Trophoblast cell (in vitro differentiated cells and primary cell): ENCODE measurements at places on chromosomes 4 and X.

- no peak for DNase-seq
These were observed 115.9 kb upstream of the RBPJ start for GRCh38 chr4:26204911-26205370.

DNA sequence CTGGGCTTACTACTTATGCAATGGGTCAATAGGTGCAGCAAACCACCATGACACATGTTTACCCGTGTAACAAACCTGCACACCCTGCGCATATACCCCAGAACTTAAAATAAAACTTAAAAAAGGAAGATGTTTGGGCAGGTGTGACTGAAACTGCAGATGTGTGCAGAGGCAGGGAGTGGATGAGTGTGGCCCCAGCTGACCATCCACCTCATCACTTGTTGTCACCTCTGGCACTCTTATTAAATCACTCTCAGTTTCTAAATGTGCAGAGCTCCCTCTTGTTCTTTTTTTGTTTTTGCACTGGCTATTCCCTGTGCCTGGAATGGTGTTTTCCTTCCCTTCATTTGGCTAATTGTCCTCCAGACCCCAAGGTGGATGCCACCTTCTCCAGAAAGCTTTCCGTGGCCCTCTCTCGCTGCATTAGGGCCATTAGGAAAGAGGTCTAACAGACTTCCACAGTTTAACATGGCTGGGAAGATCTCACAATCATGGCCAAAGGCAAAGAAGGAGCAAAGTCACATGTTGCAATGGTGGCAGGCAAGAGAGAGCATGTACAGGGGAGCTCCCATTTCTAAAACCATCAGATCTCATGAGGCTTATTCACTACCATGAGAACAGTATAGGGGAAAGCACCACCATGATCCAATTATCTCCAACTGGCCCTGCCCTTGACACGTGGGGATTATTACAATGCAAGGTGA, 58.5 kb downstream of the SLC2A9 start:
- DNase-seq: no peak

DNA sequence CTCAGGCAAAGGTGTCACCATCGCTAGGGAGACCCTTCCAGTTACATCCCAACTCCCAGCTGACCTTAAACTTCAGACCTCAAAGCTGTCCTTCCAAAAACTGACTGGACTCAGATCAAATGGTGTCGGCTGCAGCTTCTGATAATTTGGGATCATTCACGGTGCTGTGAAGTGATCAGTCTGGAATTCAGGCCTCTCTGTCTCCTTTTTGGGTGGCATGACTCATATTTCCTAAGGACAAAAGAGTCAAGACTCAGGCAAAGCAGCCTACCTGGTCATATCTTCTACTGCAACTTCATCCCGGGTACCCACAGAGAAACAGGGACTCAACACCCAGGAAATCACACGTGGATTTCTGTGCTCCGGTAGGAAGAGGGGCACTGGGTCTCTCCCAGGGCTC, 87.6 kb downstream of the SORCS2 start:
- no peak for DNase-seq

GRCh38 chrX:101417981-101418841, 10.2 kb downstream of the HNRNPH2 start:
- DNase-seq: peak; percentile 28

- peak; percentile 38 for DNase-seq
These were observed 70.1 kb downstream of the MID1IP1 start for GRCh38 chrX:38871129-38872029.

DNA sequence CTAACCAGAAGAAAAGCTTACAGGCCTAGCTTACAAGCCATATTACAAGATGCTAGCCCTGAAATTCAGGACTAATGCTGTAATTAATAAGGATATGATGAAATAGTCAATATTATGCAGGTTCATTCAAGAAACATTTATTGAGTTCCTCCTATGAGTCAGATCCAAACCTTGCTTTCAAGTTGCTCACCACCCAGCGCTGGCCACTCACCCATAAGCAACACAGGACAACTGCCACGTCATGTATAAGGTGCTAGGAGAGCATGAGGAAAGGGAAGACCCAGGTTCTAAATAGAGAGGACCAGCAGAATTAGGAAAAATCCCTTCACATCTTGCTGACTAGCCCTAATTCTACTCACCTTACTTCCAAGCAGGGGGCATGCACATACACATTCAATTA, 23.3 kb downstream of the MAML3 start:
- peak; percentile 78 for DNase-seq

- DNase-seq: peak; percentile 56
These were observed 45.7 kb upstream of the AGA start for GRCh38 chr4:177487977-177488376.

DNA sequence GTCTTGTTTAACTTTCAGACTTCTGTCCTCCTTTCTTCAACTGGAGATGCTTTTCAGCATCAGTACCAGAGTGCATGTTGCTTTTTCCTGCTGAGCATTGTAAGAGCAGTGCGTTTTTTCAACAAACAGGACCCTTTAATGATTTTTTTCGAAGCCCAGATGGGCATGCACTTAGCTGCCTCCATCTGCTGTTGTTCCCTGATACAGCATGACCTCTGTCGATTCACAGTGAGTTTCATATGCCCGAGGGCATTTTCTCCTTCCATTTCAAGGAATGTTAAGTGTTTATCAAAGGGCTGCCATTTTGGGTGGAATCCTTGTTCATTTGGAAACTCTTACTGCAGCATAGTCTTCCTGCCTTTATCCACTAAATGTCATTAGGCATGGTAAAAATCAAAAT, 428.6 kb downstream of the DTHD1 start:
- DNase-seq: no peak

- no peak for DNase-seq
These were observed 73.8 kb downstream of the CHIC2 start for GRCh38 chr4:53990641-53991040.

DNA sequence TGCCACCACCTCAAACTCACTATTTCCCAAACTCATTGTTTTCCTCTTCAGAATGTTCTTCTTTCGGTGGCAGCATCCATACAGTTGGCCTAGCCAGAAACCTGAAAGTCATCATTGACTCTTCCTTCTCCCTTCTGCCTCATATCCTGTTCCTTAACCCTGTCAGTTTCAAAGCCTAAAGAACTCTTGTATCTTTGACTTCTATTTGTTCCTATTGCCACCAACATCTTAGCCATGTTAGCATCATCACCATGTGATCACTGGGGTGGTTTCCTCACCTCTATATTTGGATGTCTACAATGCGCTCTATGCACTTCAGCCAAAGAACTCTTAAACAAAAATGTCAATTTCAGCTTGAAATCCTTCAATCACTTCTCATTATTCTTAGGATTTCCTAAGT, 29.0 kb downstream of the DDX60L start:
- no peak for DNase-seq

- no peak for DNase-seq
These were observed 103.1 kb upstream of the SHISA3 start for GRCh38 chr4:42293967-42294813.

GRCh38 chr4:101292901-101293300, 54.4 kb downstream of the PPP3CA start:
- DNase-seq: no peak

DNA sequence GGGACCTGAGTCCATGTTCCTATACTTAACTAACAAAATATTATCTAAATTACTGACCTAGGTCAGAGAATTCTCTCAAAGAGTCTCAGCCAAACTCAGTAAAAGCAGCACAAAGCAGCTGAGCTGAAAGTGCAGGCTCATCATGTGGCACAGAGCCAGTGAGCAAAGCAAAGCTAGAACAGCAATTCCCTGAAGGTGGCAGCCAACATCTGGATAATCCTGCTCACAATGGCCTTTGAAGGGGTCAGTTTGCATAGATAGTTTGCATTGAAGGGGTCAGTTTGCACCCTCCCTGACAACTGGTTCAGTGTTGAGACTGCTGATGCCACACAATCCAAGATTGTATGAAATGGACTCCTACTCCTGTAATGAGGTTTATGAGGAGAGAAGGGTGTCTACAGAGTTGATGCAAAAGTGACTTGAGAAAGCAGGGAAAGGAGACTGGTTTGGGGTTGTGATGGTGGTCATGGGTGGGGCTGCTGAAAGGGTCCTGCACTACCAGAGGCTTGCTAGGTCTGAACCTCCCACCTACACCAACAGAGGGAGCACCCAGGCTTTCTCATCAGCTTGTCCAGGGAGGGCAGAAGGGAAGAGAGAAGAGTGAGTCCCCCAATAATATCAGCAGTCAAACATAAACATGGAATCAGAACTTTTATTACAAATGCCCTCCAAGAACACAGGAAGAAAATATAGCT, 39.7 kb downstream of the TRIM61 start:
- DNase-seq: no peak

GRCh38 chr4:128502818-128503527, 215.4 kb upstream of the PGRMC2 start:
- no peak for DNase-seq

DNA sequence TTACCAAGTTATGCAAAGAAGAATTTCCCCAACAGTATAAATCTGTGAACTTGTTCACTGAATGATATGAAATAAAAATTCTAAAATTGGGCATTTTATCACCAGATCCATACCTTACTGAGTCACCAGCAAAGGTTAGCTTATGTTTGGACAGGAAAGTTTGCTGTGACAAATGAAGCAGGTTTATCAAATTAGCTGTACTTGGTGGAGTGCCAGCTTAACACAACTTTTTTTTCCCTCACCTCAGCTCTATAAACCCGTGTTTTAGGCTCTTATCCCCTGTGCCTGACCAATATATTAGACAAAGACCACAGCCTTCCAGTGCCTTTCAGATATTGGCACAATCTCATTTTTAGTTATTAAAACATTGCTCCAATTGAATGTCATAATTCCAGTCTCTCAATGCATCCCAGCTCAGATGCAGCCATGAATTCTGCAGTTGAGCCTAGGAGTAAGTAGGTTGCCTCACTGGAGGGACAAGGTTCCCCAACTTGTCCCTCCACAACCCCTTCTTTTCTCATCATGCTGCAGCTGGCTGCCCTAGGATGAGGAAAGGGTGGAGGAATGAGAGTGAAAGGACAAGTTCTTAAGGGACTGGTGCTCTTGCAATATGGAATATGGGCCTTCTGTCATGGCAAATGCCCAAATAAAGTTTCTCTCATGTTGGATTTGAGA, 27.0 kb upstream of the PDGFC start:
- no peak for DNase-seq

- DNase-seq: no peak
These were observed 236.7 kb upstream of the MAB21L2 start for GRCh38 chr4:150345207-150345744.

- no peak for DNase-seq
These were observed 509.6 kb upstream of the FAM241A start for GRCh38 chr4:111635646-111636045.

- no peak for DNase-seq
These were observed 284.9 kb downstream of the FBXO8 start for GRCh38 chr4:173998471-173999144.

GRCh38 chr4:182805321-182805720, 111.9 kb downstream of the DCTD start:
- peak; percentile 48 for DNase-seq

- no peak for DNase-seq
These were observed 118.7 kb downstream of the BEND2 start for GRCh38 chrX:18102006-18102405.

DNA sequence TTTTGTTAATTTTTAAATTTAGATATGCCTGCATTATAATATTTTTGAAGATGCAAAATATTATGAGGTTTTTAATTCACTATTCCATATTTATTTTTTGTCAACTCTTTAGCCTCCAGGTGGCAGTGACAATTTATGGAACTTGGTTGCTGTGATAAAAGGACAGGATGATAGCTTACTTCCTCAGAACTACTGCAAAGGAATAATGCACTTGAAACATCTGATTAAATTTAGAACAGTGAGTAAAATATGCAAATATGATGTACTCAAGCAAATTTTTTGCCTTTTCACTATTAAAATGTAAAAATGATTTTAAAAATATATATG, 45.1 kb downstream of the SPATA4 start:
- DNase-seq: peak; percentile 57

- DNase-seq: no peak
These were observed 19.6 kb upstream of the KDM5C start for GRCh38 chrX:53244610-53245009.

- peak; percentile 40 for DNase-seq
These were observed 1441.2 kb downstream of the PCDH7 start for GRCh38 chr4:32161392-32161791.

GRCh38 chr4:15938182-15938581, 358 bp downstream of the FGFBP1 start:
- no peak for DNase-seq

DNA sequence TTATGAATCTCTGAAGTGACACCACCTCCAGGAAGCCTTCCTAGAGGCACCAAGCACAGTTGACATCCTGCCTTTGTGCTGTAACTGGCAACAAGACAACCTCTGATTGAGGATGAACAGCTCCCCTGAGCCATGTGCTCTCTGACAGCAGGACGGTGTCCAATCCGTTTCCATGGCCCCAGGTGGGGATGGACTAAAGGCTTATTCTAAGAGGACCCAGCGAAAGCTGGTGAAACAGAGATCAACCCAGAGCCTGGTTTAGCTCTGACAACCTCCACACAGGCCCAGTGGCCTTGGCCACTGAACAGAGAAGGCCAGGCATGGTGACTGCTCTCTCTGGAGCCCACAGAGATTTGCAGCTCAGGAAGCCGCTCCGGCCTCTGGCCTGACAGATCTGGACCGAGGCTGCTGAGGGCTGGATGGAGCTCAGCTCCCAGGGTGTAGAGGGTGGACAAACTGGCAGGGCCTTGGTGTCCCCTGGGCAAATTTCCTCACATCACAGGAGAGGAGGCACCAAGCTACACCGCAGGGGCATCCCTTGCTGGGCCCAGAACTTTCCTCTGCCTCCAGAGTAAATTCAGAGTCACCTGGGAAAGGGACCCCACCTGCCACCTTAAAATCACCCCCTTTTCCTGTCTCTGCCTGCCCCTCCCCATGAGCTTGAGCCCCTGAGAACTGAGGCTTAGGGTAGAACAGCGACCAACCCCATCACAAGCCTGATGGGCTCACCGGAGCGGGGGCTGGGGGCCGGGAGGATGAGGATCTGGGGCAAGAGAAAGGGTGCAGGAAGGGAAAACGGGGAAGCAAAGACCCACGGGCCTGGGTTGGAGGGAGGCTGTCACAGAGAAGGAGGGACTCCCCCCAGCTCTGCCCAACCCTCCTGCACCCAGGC, 40.2 kb downstream of the HMX1 start:
- no peak for DNase-seq
